NCI-H187 (cell line): ENCODE measurements at places on chromosomes 16 and 17.

DNA sequence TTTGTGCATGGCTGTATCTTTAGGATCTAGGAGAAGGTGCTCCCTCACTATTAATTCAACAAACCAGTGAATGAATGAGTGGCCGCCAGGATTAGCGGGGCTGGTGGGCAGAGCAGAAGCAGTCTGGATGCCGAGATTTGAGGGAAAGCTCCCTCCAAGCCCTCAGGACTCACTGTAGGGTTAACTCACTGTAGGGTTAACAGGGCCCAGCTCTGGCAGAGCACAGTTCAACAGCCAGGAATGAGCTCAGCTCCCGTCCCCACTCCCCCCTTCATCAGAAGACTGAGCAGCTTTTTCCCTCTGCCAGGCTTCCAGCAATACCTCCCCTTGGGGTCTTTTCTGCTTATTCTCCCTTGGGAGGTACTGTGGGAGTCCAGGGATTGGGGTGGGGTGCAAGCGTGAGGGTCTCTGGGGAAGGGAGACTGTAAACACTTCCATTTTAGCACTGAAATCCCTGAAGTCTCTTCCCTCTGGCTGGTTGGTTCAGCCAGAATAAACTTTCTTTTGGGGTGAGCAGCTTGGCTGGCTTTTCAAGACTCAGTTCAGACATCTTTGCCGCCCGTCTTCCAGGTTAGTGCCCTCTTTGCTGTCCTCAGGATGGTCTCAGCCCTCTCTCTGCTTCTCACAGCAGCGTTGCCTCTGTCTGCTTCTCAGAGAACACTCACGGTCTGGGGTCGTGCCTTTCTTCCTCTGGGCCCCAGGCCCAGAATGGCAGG lies 53.7 kb upstream of the WSB1 start:
- DNase-seq: no peak

DNA sequence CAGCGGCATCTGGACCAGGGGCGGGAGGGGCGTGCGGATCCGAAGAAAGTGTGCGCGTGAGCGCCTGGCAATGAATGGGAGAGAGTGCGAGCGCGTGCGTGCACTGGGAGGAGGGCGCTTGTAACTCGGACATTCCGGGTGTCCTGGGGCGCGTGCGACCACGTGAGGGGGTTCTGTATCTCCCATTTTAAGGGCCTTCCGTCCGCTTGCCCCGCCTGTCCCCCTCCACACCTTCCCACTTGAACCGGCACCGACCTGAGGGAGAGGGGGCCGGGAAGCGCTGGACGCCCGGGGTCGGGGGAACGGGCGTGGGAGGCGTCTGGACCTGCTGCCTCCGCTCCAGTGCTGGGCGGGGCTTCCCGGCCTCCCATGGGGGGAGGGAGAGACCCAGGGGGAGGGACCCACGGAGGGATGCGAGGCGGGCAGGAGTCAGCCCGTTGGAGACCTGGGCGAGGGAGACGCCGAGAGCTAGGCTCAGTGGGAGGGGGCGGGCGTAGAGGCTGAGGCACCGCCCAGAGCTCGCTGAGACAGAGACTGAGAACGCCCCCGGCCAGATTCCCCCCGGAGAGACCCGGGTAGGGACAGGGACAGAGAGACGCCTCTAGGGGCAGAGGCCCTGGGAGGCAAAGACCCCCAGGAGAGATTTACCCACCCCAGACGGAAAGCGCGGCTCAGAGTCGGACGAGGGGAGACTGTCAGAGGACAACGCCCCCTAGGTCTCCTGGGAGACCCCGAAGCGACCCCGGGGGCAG lies at the start of gene KREMEN2:
TSS of gene KREMEN2 (plus strand) at position 553 of the 752 bp plus-strand sequence. CDS start 246 bp downstream, outside the sequence.
- DNase-seq: no peak

GRCh38 chr16:13436641-13437412 lies 483.1 kb upstream of the ERCC4 start:
- DNase-seq: no peak

DNA sequence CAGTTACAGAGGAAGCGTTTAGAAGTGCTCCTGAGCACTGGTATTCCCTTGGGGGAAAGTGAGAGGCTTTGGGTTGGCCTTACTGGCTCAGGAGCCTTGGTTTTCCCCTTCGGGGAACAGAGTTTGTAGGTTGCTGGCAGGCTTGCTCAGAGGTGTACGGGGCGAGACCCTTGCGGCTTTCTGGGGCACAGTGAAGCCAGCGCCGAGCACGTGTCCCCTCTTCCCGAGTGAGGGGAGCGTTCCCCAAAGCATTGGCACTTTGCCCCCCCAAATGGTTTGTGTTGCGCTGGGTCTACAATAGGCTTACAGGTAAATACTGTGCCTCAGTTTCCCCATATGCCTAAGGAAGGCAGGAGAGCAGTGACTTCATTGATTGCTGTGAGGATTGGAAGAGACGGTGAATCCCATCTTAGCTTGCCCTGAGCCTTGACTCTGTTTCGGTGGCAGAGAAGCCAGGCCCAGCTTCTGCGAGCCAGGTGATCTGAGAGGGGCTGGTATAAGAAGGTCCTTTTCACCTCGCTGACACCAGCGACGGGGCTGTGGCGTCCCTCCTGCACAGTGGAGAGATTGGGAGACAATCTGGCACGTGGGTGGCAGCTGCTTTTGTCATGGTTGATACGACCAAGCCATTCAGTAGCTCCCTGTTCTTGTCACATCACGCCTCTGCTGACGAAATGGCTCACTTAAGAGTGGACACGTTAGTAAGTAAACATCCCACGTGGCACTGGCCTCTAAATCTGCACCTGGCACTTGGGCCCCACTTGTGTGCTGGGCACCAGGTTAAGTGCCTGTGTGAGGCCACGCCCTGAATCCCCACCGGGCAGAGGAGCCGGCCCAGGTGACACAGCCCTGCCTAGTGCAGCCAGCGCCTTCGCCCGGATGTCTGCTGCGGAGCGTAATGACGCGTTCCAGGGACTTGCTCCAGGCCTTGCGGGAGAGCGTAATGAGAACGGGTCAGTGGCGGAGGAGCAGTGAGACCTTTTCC lies 55.0 kb downstream of the MEAK7 start:
- peak; percentile 46 for DNase-seq

GRCh38 chr17:61736438-61736837 lies 126.9 kb downstream of the BRIP1 start:
- no peak for DNase-seq

- DNase-seq: no peak
Measured at GRCh38 chr16:53282975-53283946, 151.0 kb upstream of the RBL2 start.

- DNase-seq: no peak
Measured at GRCh38 chr17:49946964-49947584, 21.9 kb upstream of the DLX4 start.

GRCh38 chr17:83136156-83136555 lies 56.7 kb downstream of the METRNL start:
- no peak for DNase-seq

- DNase-seq: no peak
Measured at GRCh38 chr16:80117556-80118130, 423.1 kb upstream of the DYNLRB2 start.

DNA sequence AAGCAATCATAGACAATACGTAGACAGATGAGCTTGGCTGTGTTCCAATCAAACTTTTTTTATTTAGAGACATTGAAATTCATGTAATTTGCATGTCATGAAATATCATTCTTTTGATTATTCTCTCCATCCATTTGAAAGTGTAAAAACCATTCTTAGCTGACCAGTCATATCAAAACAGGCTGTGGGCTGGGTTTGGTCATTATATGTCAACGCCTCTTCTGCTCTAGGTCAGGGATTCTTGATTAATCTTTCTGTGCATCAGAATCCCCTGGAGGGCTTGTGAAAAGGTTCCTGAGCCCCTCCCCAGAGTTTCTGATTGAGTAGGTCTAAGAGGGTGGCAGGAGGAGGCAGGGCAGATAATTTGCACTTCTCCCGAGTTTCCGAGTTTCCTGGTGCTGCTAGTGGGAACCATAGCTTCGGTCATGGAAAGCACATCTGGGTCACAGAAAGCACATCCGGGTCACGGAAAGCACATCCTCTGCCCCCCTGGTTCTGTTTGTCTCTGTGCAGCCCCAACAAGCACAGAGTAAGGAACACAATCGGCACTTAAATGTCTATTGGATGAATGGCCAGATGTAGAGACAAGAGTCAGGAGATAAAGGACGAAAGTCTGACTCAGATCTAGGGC lies 16.4 kb downstream of the PIMREG start:
- DNase-seq: no peak

GRCh38 chr16:69143116-69143515 lies 10.7 kb downstream of the UTP4 start:
- no peak for DNase-seq

GRCh38 chr17:12457493-12457892 lies 208.2 kb upstream of the MYOCD start:
- no peak for DNase-seq

DNA sequence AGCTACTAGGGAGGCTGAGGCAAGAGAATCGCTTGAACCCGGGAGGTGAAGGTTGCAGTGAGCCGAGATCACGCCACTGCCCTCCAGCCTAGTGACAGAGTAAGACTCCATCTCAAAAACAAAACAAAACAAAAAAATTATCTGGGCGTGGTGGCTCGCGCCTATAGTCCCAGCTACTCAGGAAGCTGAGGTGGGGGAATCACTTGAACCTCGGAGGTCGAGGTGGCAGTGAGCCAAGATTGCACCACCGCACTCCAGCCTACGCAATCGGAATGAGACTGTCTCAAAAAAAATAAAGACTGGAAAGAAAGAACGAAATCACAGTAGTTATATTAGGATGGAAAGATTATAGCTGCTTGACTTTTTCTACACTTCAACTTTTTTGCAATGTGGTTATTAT lies 18.9 kb downstream of the COG1 start:
- no peak for DNase-seq

GRCh38 chr17:72488555-72489271 lies 367.9 kb downstream of the SOX9 start:
- no peak for DNase-seq

DNA sequence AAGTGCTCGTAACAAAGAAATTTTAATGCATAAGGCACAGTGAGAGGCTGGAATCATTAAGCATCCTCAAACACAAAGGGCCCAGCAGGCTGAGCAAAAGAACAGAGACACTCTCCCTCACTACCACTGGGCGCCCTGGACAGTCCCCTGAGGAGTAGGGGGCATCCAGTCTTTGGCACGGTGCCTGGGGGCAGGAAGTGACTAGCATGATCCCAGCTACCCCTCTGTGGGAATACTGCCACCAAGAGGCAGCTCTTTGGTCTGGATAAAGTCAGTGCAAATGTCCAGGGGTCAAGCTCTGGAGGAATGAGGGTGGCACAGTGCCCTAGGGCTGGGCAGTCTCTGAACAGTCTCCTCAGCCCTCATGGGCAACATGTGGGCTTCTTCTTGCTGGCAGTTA lies 2.6 kb upstream of the PROCA1 start:
- DNase-seq: no peak

GRCh38 chr17:57540596-57540995 lies 204.5 kb downstream of the CCDC182 start:
- DNase-seq: no peak

DNA sequence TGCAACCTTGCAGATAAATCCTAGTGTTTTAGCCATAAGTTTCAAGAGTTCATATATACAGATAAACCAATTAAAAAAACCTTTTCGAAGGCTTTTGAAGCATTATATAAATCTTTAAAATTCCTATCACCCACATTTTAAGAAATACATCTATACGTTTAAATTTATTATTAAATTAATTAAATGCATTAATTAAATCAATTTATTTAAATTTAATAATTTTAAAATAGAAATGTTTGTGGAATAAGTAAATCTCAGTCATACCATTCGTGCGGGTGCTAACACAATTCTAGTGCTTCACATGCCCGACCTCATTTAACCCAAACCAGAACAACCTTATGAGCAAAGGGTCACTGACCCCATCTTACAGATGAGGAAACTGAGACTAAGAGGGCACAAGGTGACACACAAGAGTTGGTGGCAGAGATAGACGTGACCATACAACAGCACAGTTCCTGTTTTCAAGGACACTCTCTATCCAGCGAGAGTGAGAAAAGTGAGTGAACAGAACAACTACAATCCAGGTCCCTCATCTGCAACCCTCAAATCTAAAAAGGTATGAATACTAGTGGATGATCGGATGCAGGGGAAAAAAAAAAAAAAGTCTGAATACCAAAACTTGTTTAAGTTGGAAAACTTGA lies 1.4 kb downstream of the NSMCE1 start:
- DNase-seq: no peak
